Naive thymus-derived CD4-positive, alpha-beta T cell (primary cell): ENCODE measurements at places on chromosomes 4 and X. TPM values are rescaled to one million over a fixed set of nuclear protein-coding genes. Genes with fewer than 3 reads are reported as not detected.
A peak's percentile ranks its signal among the peaks of the same experiment; 100 is the strongest.

- H3K27ac ChIP-seq = peak overlapping the region; percentile 85
- DNase-seq = no peak
- H3K27me3 ChIP-seq = no peaks in the 10 kb centered on the region
- peaks cover 27% of the 10 kb centered on the region for H3K4me1 ChIP-seq
- peak overlapping the region; percentile 95 for H3K4me3 ChIP-seq
Observed at GRCh38 chr4:7068883-7069282, 1.0 kb upstream of the GRPEL1 start.

DNA sequence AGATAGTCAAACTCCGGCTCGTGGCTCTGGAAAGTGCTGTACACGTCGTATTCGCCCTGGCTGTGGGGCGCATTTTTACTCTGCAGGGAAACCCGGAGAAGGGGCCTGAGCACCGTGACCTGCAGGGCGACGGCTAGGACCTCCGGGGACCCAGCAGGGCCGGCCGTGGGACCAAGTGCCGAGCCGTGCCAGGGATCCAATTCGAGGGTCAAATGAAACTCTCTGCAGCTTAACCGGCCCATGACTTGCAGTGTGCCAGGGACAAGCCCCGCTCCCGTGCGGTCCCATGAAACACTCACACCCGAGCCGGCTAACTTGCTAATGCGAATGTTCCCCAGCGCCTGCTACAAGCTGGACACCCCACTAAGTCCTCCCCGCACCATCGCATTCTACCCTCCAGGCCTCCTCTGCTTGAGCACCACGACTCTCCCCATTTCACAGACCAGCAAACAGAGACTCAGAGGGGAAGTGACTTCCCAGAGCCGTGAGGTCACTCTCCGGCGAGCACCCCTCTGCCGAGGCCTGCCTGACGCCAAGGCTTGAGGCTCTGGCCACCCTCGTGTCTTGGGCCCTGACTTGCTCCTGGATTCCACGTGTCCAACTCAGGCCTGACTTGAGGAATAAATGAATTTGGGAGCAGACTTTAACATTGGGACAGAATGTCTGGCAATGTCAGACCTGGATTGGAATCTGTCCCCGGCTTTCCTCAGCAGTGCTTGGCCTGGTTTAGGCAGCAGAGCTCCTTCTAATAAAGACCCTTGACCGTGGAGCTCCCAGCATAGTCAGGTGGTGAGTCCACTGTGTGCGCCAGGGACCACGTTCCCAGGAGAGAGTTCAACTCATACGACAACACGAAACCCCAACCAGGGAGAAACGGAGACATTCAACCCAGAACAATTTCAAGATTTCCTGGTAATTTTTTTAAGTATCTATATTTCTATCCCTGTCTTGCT, 93.6 kb downstream of the PPP2R2C start:
- H3K4me1 ChIP-seq = no peaks in the 10 kb centered on the region
- H3K27me3 ChIP-seq = no peaks in the 10 kb centered on the region
- H3K27ac ChIP-seq = no peak overlapping the region
- H3K36me3 ChIP-seq = no peaks in the 10 kb centered on the region
- no peak for DNase-seq
- no peak overlapping the region for H3K4me3 ChIP-seq

- no peaks in the 10 kb centered on the region for H3K36me3 ChIP-seq
- H3K27ac ChIP-seq = no peak overlapping the region
- peaks cover 16% of the 10 kb centered on the region for H3K4me1 ChIP-seq
- no peaks in the 10 kb centered on the region for H3K27me3 ChIP-seq
- H3K4me3 ChIP-seq = no peak overlapping the region
- peak; percentile 70 for DNase-seq
Observed at GRCh38 chr4:26372525-26373172, 51.8 kb downstream of the RBPJ start.

Gene ADAM29
- total RNA-seq = not detected

Gene LINC00632
- total RNA-seq = 2.1 TPM

DNA sequence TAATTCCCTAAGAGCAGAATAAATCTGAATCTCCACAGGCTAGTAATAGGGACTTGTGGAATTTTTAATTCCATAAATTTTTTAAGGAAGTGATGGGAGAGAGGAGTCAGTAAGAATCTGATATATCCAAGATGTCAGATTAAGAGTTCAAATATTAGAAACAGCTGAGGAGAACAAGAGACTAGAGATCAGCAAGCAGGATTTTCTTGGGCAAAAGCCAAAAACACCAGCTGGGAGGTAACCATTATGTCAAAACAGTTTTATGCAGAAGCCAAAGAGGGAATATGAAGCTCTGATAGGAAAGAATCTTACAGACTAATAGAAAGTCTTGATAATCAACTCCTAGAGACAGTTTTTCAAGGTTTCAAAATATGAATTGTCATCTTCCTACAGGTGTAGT, 72.2 kb upstream of the RBPJ start:
- no peak overlapping the region for H3K27ac ChIP-seq
- H3K27me3 ChIP-seq = no peaks in the 10 kb centered on the region
- H3K36me3 ChIP-seq = no peaks in the 10 kb centered on the region
- H3K4me3 ChIP-seq = no peak overlapping the region

Gene SULT1B1
- total RNA-seq = 32.0 TPM

- DNase-seq = no peak
- no peaks in the 10 kb centered on the region for H3K4me1 ChIP-seq
- no peaks in the 10 kb centered on the region for H3K27me3 ChIP-seq
- no peak overlapping the region for H3K4me3 ChIP-seq
Observed at GRCh38 chrX:790783-791360, 160.3 kb downstream of the SHOX start.

GRCh38 chr4:21469438-21470300, 478.9 kb downstream of the KCNIP4 start:
- H3K4me1 ChIP-seq = no peaks in the 10 kb centered on the region
- no peaks in the 10 kb centered on the region for H3K27me3 ChIP-seq
- H3K27ac ChIP-seq = no peak overlapping the region
- no peak for DNase-seq
- H3K4me3 ChIP-seq = no peak overlapping the region

Gene CHRNA9
- total RNA-seq = not detected

DNA sequence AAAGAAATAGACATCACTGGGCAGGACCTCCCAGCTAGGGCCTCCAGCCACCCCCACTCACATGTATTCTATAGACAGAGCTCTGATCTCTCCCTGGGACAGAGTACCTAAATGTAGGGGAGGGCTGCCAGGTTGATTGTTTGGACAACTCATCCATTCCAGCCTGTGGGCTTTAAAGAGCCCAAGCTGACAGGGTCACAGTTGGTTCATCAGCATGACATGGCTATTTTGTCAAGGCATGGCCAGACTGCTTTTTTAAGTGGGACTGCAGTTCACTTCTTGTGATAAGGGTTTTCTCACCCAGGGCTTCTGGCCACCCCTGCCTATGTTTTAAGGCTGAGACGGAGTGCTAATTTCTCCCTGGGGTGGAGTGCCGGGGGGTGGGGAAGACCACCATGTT, 63.3 kb downstream of the KLHL4 start:
- no peaks in the 10 kb centered on the region for H3K36me3 ChIP-seq
- H3K27ac ChIP-seq = no peak overlapping the region
- DNase-seq = no peak
- no peaks in the 10 kb centered on the region for H3K27me3 ChIP-seq

GRCh38 chr4:4426511-4427120, 39.7 kb downstream of the NSG1 start:
- H3K27me3 ChIP-seq = no peaks in the 10 kb centered on the region
- DNase-seq = no peak
- no peak overlapping the region for H3K27ac ChIP-seq

Gene PABPC4L
- total RNA-seq = not detected

DNA sequence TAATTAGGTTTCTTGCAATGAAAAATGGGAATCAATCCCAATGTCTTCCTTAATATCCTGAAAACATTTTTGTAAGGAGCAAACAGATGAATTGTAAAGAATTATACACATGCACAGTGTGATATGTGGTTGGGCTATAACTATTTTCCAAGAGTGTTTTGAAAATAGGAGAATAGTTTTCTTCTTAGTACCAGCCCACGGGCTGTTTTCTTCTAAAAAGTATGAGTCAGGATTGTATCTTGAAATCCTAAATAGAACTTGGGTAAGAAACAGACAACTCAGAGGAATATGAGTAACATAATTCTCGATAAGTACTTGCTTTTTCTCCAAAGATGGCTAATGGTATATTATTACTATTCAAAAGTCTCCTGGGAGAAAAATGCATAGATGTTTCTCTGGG, 136.7 kb downstream of the MAGEC2 start:
- DNase-seq = no peak
- no peaks in the 10 kb centered on the region for H3K27me3 ChIP-seq
- H3K36me3 ChIP-seq = no peaks in the 10 kb centered on the region
- no peaks in the 10 kb centered on the region for H3K4me1 ChIP-seq

DNA sequence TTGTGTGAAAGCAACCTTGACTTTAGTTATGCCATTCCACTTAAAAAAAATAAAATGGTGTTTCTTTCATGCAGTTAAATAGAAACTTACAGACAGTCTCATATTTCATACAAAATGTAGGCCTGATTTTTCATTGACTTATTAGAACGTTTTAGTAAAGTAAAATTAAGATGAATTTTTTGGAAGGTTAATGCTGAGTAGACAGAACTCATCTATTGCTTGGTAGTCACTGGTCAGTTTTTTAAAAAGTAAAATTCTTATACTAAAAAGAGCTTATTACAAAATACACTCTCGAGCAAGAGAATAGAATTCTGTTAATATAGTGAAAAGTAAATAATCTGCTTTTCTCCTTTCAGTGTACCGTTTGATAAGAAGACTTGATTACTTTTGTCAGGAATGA, 21.4 kb upstream of the MOB1B start:
- no peak overlapping the region for H3K27ac ChIP-seq
- H3K36me3 ChIP-seq = no peaks in the 10 kb centered on the region
- no peak for DNase-seq
- H3K27me3 ChIP-seq = no peaks in the 10 kb centered on the region
- H3K4me3 ChIP-seq = no peak overlapping the region

GRCh38 chrX:153423652-153424051, 12.4 kb downstream of the ZFP92 start:
- no peak overlapping the region for H3K4me3 ChIP-seq
- no peaks in the 10 kb centered on the region for H3K27me3 ChIP-seq
- no peak overlapping the region for H3K27ac ChIP-seq

Gene PRSS12
- total RNA-seq = not detected

- no peak overlapping the region for H3K27ac ChIP-seq
- H3K4me3 ChIP-seq = no peak overlapping the region
- no peaks in the 10 kb centered on the region for H3K27me3 ChIP-seq
- no peak for DNase-seq
Observed at GRCh38 chr4:52172166-52172565, 121.1 kb downstream of the SPATA18 start.

DNA sequence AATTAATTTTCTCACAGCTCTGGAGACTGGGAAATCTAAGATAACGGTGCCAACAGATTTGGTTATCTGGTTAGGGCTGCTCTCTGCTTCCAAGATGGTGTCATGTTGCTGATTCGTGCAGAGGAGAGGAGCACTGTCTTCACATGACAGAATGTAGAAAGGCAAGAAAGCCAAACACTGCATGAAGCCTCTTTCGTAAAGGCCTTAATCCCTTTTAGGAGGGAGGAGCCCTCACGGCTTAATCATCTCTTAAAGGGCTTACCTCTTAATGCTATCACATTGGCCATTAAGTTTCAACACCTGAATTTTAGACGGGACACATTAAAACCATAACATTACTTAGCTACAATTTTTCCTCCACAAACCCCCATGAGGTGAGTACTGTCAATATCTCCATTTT, 174.1 kb downstream of the COX18 start:
- no peaks in the 10 kb centered on the region for H3K36me3 ChIP-seq
- no peak overlapping the region for H3K4me3 ChIP-seq
- no peak overlapping the region for H3K27ac ChIP-seq
- no peaks in the 10 kb centered on the region for H3K27me3 ChIP-seq

Gene WNK3
- 0.95 TPM for total RNA-seq

Gene MND1
- total RNA-seq = 12.7 and 13.5 TPM in 2 replicates

- H3K27ac ChIP-seq = no peak overlapping the region
- no peaks in the 10 kb centered on the region for H3K4me1 ChIP-seq
- DNase-seq = no peak
Observed at GRCh38 chr4:102302762-102303161, 42.5 kb downstream of the SLC39A8 start.

Gene PARM1
- total RNA-seq = 0.91 TPM

Gene PCYT1B
- total RNA-seq = not detected

GRCh38 chr4:150988238-150988637, 26.8 kb downstream of the LRBA start:
- H3K36me3 ChIP-seq = no peaks in the 10 kb centered on the region
- no peaks in the 10 kb centered on the region for H3K27me3 ChIP-seq
- DNase-seq = no peak
- H3K4me3 ChIP-seq = no peak overlapping the region

- H3K27ac ChIP-seq = no peak overlapping the region
- H3K27me3 ChIP-seq = no peaks in the 10 kb centered on the region
- no peaks in the 10 kb centered on the region for H3K36me3 ChIP-seq
Observed at GRCh38 chr4:8917321-8917811, 45.7 kb upstream of the HMX1 start.

DNA sequence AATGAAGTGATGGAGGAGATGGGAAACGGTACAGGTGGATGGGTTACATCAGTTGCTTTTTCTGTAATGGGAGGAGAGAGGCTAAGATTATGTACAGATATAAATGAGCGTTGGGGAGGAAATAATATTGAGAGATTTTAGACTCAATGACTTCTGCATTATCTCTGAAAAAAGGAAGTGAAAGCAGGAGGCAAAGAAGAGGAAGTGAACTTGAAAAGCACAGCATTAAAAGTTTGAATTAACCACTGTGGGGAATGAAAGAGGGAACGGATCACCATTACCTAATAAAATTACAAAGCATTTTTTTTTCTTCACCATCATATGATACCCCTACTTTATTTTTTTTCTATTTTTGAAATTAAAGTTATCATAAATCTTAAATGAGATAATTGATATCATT, 1025.5 kb downstream of the RPA4 start:
- no peaks in the 10 kb centered on the region for H3K4me1 ChIP-seq
- no peak overlapping the region for H3K27ac ChIP-seq
- H3K27me3 ChIP-seq = no peaks in the 10 kb centered on the region
- no peak overlapping the region for H3K4me3 ChIP-seq
- DNase-seq = no peak
- no peaks in the 10 kb centered on the region for H3K36me3 ChIP-seq
